Kidney glomerular epithelial cell (primary cell): ENCODE measurements at places on chromosomes 3 and 15.

DNA sequence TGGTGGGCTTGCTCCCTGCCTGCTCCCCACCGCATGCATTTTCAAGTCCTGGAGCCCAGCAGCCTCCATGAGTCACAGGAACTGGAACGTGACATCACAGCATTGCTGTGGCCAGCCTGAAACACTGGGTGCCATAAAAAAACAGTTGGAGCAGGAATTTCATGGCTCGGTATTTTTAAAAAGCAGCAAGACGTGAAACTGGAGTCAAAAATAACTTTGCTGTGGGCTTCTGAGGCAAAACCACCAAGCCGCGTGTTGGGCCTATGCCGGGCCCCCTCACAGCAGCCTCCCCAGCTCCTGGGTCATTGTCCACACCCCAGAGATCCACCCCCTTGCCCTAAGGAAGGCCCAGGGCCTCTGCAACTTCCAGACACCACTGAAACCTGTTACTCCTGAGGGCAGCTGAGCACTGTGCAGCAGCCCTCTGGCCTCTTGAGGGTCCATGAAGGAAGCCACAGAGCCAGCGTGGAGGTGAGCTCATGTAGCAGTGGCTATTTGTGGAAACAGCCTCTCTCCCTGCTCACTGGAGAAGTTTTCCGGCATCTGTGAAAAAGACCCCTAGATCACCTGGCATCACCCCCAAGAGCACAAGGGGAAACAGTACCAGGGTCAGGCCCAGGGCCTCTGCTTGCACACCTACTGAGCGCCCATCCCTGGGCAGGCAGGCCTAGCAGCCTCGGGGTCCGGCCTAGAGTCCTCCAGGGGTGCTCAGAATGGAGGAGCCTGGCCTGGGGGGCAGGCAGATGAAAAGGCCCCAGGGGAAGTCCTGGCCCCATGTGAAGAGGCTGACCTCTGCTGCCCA, 34.0 kb upstream of the DUSP7 start:
- DNase-seq: peak; percentile 87

DNA sequence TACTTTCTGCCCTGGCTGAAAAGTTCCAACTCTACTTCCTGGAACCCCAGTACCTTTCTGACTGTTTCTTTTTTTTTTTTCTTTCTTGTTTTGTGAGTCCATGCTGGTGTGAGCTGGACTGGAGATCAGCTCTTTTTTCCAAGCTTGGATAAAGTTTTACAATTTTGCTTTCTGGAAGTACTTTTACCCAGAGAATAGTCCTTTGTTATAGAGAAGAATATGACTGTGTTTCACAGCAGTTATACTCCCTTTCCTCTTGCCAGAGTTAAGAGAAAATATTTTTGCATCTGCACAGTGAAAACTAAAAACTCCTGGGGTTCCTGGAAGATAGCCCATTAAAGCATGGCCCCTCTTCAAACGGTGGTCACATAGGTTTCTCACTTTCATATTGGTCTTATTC, 1100.6 kb downstream of the OTOL1 start:
- DNase-seq: no peak

- DNase-seq: no peak
Measured at GRCh38 chr15:50627351-50628055, 59.1 kb downstream of the TRPM7 start.

- no peak for DNase-seq
Measured at GRCh38 chr3:30354972-30355371, 251.4 kb upstream of the TGFBR2 start.

DNA sequence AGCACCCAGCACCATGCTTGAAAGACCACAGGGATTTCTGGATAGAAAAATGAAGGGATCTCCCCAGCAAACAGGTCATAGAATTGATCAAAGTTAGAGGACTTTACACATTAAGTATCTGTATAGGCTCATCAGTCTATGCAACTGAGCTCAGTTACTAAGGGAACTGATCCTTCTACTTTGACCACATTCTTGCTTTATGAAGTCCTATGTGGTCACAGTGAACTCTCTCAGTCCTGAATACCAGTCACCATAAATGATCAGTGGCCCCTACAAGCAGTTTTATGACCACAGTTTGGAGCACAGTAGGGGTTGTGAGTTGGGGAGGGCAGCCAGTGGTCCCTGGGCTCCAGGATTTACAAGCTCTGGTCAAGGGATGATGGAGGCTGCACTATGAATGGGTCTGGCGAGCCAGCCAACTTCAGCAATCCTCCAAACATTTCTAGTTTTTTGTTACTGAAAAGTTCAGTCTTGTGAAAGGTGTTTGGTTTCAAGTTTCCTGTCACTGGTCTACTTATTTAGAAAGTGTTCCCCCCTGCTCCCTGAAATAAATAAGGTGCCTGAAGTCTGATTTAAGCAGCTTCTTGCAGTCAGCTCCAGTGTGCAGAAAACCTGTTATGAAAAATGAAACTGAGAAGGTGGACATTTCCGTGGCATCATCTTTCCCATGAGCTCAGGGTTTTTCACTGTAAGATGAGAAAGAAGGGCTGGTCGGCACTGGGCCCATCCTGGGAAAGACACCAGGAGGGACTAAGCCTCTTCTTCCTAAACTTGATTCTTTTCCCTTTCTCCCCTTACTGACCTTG, 75.5 kb downstream of the DAPK2 start:
- DNase-seq: no peak

DNA sequence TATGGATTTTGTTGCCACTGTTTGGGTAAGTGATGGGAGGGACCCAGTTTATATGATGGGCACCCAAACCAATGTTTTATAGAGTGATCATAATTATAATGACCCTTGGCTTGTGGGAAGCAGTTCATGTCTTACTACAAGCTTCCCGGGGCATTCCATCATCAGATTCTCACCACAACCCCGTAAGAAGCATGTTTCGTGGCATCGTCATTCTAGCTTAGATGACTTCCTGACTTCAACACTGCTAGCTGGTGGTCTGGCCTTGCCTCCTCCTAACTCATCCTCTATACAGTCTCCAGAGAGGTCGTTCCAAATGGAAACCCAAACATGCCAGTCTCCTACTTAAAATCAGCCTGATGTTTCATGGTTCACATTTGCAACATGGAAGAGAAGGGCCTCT, 226.9 kb downstream of the ADAMTS9 start:
- no peak for DNase-seq

DNA sequence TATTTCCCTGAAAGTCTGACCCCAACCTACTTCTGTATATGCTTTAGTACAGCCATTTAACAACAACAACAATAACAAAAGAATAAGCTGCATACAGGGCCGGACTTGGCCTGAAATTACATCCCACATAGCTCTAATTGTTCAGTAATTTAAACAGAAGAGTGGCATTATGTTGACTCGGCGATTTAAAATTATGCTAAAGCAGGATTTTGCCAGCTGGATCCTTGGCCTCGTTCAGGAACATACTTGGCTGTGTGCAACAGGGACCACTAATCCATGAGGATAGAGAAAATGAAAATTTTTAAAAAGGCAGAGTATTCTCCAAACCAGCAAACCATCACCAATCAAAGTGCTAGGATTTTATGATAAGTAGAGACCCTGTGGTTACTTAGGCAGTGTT, 433.1 kb upstream of the RBMS3 start:
- no peak for DNase-seq

GRCh38 chr3:184739594-184740505, 28.0 kb upstream of the MAGEF1 start:
- DNase-seq: no peak

GRCh38 chr15:38687340-38687739, 122.7 kb upstream of the RASGRP1 start:
- DNase-seq: no peak

DNA sequence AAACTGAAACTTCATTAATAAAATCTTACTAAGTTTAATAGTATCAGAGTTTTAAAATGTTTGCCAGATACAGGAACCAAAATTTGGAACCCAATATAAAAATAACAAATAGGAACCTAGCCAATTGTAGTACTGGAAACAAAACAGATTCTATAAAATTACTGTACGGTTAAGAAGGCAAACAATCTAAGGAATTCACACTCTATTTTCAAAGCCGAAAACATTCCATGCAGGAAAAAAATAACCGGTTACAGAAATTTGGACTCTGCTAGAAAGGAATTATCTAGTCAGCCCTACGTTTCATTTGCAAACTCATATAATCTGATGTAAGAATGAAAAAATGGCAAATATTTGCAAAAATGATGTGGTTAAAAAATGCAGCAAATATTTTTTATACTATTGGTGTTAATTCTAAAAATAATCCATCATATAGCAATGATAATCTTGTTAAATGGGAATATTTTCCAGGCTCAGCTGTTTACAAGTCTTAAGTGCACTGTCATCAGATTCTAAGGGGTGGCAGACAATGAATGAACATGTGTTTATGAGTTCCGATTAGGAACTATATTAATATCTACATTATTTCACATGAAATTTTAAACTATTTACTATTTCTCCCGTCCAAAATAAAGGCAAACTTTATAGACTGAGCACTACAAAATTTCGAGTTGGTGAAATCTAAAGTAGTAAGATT, 58.1 kb downstream of the DCBLD2 start:
- no peak for DNase-seq

- DNase-seq: no peak
Measured at GRCh38 chr3:151555523-151555922, 94.7 kb upstream of the IGSF10 start.

DNA sequence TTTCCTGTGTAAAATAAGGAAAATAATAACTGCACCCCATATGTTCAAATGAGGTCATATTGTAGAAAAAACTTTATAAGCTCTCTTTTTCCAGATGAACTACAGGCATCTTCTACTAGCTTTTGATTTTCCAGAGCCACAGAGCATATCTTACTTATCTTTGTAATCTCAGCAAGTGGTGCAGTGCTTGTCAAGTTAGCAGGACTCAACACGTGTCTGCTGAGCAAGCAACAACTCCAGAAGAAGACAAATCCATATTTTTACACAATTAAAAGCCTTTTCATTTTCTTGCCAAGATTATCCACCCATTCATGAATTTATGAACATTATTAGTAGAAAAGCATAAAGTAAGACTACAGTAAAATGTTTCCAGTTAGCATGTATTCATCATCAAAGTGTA, 14.4 kb upstream of the TSC22D2 start:
- DNase-seq: no peak

GRCh38 chr3:169389211-169389924, 274.1 kb downstream of the MECOM start:
- DNase-seq: no peak

GRCh38 chr15:57528940-57529565, 62.7 kb upstream of the MYZAP start:
- DNase-seq: no peak

GRCh38 chr15:65962187-65962586, 92.9 kb downstream of the RAB11A start:
- no peak for DNase-seq

GRCh38 chr3:89521328-89521727, 413.9 kb downstream of the EPHA3 start:
- DNase-seq: no peak

DNA sequence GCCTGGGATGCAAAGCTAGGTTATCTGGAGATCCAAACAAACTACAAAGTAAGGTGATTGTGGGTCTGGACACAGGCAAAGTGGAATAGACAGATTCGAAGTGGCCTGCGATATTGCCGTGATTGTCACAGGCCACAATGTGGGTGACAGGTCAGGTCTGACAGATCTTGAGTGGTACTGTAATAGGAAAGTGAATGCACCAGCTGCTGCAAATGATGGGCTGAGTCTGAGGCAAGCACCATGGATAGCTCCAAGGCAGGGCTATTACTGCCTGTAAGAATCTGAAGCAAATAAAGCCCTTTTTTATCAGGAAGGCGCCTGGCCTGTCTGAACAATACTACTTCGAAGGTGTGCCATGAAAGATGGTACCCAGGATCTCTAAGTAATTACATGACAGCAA, 10.0 kb downstream of the ARMC8 start:
- peak; percentile 11 for DNase-seq
